ENCODE measurements at places on chromosomes 3 and 15. TPM values are rescaled to one million over a fixed set of nuclear protein-coding genes. Genes with fewer than 3 reads are reported as not detected.

The GOLGA8K gene
- total RNA-seq = not detected

The ZDHHC23 gene
- total RNA-seq = 8.8 TPM

The CYP19A1 gene
- 9.1 TPM for total RNA-seq

The PLA2G4E gene
- total RNA-seq = not detected

The CGNL1 gene
- total RNA-seq = 15.6 TPM

The SLC7A14 gene
- total RNA-seq = not detected

The TMOD3 gene
- total RNA-seq = 23.2 TPM

The ROPN1 gene
- total RNA-seq = not detected

The TIGIT gene
- not detected for total RNA-seq

The RASGRF1 gene
- total RNA-seq = 0.55 TPM

The MYEF2 gene
- 10.3 TPM for total RNA-seq

The DAZL gene
- total RNA-seq = not detected
